ENCODE measurements at places on chromosomes 6 and 20.

- DNase-seq: no peak
These were observed 27.6 kb upstream of the LY86 start for GRCh38 chr6:6560909-6561308.

DNA sequence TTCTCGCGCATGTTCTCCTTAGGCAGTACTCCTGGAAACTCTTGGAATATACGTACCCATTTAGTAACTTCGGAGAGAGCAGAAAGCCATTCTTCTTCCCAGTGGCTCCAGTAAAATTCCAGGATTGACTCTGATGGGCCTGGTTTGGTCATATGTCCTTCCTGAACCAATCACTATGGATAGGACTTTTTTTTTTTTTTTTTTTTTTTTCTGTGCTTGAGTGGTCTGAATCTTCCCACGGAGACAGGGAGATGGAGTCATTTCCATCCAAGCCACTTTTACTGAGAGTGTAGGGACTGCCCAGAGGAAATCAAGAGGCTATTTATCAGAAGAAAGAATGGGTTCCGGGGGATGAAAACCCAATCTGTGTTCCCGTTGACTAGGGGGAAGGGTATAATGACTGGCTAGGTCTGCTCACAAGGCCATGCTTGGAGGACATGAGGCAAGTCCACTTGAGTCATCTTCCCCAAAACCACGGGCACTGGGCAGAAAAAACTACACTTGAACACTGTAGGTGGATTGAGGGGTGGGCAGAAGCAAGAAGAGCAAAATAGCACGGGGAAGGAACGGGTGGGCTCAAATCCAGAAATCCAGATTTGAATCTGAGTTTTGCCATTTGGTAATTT lies 35.4 kb upstream of the MRPS18A start:
- DNase-seq: no peak

- no peak for DNase-seq
These were observed 2.7 kb upstream of the SLC35B2 start for GRCh38 chr6:44260011-44260410.

DNA sequence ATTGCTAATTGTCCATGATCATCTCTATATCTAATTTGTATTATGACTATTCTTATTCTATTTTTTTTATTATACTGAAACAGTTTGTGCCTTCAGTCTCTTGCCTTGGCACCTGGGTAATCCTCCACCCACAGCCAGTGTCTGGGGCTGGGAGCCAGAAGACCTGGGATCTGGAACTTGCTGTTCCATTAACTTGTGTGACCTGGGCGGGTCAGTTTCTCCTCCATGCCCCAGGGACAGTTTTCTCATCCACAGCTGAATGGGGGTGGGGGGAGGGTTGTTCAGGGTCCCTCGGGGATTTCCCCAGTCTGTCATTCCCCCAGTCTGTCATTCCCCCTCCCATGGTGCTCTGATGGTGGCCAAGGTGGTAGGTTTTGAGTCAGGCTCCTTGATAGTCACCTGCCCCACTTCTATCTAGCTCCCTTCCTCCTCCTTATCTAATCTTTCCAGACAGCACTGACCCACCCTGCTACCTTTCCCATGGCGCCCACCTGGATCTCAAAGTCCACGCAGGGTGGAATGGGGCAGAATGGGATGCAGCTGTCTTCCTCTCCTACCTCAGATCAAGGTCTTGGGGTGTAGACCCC lies 10.9 kb downstream of the ITPR3 start:
- no peak for DNase-seq

- no peak for DNase-seq
These were observed 20.8 kb upstream of the PAX1 start for GRCh38 chr20:21684671-21685070.

DNA sequence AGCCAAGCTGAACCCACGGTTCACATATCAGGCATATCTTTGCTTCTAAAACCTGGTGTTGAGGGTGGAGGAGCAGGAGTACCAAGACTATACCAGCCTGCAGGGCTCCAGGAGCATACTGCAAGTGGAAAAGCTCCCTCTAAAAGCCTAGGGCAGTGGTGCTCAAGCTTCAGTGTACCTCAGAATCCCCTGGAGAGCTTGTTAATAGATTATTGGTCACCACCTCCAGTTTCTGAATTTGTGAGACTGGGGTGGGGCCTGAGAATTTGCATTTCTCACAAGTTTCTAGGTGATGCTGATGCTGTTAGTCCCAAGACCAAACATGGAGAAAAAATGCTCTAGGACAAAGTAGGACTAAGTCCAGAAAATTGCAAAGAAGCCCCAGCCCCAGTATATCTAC lies 65.4 kb downstream of the FILIP1 start:
- DNase-seq: no peak

All from upper lobe of left lung (tissue), 6 donors.